ENCODE measurements at places on chromosomes 3 and 15.

- no peak for DNase-seq
Measured at GRCh38 chr15:73464602-73465001, 21.6 kb downstream of the REC114 start.

- DNase-seq: no peak
Measured at GRCh38 chr3:155747946-155748290, 3.0 kb upstream of the PLCH1 start.

- DNase-seq: no peak
Measured at GRCh38 chr3:14133188-14133800, 8.4 kb downstream of the TMEM43 start.

GRCh38 chr15:67076147-67076843 is 10.9 kb downstream of the SMAD3 start:
- DNase-seq: peak; percentile 68

- no peak for DNase-seq
Measured at GRCh38 chr15:78007964-78008886, 69.3 kb downstream of the TBC1D2B start.

DNA sequence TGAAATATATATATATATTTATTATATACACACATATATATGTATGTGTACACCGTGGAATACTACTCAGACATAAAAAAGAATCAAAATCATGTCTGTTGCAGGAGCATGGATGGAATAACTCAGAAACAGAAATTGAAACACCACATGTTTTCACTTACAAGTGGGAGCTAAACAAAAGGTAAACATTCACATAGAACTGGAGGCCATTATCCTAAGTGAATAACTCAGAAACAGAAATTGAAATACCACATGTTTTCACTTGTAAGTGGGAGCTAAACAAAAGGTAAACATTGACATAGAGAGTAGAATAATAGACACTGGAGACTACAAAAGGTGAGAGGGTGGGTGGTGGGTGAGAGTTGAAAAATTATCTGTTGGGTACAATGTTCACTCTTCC is 171.5 kb upstream of the GOLIM4 start:
- no peak for DNase-seq

- DNase-seq: no peak
Measured at GRCh38 chr15:63895194-63895593, 61.4 kb upstream of the HERC1 start.

DNA sequence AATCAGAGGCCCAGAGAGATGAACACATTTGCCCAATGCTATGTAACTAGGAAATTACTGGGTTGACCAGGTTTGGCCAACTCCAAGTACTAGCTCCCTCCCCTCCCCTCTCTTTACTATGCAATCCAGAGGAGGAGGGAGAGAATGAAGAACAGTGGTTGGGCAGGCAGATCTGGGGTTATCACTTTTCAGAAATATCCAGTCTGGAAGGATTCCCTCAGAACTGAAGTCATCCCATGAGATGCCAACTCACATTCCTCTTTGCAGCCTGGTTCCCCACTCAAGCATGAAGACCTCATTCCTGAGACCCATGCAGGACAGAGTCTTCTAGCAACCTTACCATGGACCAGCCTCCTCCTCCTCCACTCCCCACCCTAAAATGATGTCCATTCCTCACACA is 201.1 kb downstream of the TLE3 start:
- DNase-seq: no peak

DNA sequence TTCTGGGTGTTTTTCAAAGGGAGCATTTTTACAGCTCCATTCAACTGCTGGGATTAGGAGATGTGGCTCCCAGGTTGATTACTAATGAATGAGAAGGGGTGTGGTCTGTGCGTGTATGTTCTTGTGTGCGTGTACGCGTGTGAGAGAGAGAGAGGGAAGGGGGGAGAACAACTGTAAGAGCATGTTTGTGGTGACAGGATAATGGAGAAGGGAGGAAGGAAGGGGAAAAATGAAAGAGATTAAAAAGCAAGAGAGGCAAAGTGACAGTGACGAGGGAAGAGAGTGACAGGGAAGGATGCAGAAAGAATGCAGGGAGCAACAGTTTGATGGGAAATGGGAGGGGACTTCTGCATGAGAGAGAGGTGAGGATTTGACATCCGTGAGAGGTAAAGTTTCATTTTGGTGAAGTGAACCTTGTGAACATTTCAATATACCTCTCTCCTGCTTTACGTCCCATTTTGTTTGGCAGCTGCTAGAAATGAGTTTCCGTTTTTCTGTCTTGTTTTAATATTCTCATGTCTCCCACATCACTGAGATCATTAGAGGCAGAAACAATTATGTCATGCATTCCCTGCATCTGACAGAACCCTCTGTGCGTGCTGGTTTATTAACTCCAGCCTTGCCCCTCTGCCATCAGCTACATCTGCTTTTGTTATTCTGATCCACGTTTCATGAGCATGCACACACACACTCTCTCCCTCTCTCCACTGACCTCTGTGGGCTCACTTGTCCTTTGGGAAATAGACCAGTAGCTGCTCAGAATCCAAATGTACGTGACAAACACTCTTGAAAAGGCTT is 161.6 kb downstream of the GAP43 start:
- DNase-seq: no peak

DNA sequence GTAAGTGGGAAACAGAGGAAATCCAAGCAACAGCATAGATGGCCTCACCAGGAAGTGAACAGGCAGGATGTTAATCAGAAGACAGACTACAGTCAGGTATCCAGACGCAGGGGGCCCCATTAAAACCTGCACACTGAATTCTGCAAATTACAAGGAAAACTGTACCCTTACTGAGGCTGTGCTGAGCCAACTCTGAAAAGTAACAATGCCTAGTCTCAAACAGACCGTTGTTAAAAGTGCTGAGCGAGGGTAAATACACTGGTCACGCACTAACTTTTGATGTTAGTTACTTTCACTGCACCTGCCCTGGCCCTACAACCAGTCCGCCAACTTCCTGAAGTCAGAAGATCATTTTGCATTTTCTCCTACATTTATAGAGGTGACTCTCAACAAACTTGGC is 1.0 kb downstream of the TAMM41 start:
- no peak for DNase-seq

- no peak for DNase-seq
Measured at GRCh38 chr15:47363653-47364052, 353.7 kb upstream of the SEMA6D start.

DNA sequence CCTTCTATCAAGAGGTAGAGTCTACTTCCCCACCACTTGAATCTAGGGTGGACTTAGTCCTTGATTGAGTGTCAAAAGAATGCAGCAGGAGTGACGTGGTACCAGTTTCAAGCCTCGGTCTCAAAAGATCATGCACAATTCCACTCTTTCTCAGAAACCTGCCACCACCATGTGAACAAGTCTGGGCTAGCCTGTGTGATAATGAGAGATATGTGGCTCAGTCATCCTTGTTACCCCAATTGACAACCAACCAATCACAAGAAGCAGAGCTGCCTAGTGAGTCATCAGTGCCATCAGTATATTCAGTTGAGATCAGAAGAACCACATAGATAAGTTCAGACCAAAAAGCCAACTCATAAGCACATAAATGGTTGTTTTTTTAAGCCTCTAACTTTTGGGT is 374.5 kb downstream of the IL20RB start:
- no peak for DNase-seq

DNA sequence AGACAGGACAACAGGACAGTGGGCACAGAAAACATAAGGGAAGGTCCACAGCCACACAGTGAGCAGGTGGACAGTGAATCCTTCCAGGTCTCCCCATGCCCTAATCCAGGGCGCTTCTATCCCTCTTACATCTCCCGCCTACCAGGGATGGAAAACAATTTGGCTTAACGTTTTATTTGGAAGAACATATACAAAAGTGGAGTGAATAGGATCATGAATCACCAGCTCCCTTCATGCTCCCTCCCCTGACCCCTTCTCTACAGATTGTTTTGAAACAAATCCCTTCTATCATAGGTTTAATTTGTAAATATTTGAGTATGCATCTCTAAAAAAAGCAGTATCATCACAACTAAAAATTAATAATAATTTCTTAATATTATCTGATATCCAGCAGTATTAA is 52.5 kb downstream of the CLDN11 start:
- DNase-seq: no peak

- no peak for DNase-seq
Measured at GRCh38 chr15:59668556-59668955, 11.2 kb upstream of the GTF2A2 start.

- no peak for DNase-seq
Measured at GRCh38 chr3:152671446-152672319, 163.2 kb upstream of the P2RY1 start.

DNA sequence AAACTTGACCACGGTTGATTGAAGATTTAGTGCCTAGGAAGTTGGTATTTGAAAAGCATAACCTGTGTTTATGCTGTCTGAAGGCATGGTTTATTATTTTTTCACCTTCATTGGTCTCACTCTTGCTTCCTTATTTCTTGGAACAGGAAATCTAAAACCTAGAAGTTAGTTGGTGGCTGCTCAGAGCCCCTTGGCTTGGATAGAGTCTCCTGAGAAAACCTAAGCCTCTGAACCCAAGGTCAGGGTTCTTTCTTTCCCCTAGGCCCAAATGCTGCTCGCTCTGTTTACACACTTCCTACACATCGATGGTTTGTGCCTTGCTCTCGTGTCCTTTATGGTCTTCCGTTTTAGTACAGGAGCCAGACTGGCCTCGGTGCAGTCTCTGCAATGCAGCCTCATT is 82.2 kb downstream of the TRAK1 start:
- no peak for DNase-seq

GRCh38 chr3:41630708-41631107 is 331.2 kb downstream of the ULK4 start:
- no peak for DNase-seq

DNA sequence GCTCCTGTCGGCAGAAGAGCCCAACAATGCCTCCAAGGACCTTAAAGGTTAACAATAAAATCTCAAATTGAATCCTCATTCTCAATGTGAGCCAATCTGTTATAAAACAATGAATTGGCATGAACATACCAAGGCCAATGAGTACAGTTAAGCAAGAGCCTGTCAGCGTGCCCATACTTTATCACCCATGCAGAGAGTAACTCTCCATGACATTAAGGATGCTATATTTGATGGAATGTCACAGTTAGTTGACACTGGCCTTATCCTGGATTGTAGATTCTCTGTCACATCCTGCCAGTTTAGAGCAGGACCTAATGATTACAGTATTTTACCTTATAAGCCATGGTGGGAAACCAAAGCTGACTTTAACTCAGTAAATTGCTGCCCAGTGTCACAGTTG is 335.4 kb upstream of the MDFIC2 start:
- no peak for DNase-seq

DNA sequence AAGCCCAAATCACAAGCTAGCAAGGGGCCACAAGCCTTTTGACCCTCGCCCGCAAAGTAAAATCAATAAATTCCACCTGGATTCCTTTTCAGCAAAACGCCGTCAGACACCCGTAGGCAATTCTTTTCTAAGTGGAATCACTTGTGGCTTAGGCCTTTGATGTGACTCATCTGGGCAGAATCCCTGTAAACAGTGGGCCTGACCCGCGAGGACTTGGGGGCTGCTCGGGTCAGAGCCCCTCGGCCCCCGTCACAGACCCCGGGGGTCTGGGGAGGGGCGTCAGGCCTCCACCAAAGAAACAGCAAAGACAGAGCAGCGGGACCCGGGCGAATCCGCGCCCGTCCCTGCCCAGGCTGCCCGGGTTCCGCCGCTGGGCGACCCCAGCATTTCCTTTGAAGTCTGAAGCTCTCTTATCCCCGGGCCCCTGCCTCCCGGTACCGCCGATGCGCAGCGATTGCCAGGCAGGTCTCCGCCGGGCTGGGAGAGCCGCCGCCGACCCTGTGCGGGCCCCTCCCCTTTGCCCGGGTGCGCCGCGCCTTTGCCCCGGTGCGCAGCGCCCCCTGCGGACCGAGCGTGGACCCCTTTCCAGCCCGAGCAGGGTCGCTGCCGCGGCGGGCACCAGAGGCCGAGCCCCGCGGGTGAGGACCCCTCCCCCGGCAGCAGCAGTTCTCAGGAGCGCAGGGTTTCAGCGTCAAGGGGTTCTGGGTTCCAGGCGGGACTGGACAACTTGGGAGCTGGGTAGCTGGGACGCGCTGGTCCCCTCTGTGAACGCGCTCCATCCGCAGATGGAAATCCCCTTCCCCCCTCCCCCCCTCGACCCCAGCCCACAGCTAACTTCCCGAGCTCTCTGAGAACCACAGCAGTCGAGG is 178.3 kb downstream of the UACA start:
- DNase-seq: peak; percentile 69

- no peak for DNase-seq
Measured at GRCh38 chr3:126309861-126310655, 47.1 kb downstream of the KLF15 start.

GRCh38 chr3:54845011-54845410 is 82.8 kb downstream of the LRTM1 start:
- no peak for DNase-seq

DNA sequence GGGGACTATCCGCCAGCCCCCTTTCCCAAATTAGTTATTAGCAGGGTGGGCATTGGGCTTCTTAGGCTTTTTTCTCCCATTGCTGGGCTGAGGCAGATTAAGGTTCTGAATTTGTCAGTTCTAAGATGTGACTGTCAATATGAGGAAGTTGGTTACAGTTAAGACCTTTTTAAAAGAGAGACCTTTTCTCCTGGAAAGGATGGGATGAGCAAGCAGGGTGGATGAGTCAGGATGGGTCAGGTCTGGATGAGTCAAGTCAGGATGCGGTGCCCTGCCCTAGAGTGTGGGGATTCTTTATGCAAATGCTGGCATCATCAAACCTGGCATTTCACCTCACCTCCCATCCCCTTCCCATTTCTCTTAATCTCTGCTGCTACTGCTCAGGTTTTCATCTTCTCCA is 1.9 kb downstream of the AEN start:
- peak; percentile 62 for DNase-seq

GRCh38 chr15:57607570-57608000 is 15.9 kb downstream of the MYZAP start:
- no peak for DNase-seq

DNA sequence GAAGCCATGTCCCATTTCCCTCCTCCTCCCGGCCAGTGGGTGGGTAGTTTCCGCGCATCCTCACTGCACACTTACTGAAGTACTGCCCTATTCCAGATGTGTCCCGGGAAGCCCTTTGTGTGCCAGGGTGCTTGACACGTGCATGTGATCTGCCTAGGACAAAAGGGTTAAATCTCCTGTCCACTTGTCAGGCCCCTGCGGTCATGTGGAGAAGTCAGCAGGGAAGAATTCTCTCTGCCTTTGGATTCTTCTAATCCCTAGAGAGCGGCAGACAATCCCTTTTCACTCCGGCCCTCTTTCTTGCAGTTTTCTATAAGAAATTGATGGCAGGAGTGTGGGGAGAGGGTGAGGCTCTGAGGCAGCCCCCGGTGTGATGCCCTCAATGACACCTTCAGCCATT is 19.8 kb downstream of the ST8SIA2 start:
- DNase-seq: no peak

DNA sequence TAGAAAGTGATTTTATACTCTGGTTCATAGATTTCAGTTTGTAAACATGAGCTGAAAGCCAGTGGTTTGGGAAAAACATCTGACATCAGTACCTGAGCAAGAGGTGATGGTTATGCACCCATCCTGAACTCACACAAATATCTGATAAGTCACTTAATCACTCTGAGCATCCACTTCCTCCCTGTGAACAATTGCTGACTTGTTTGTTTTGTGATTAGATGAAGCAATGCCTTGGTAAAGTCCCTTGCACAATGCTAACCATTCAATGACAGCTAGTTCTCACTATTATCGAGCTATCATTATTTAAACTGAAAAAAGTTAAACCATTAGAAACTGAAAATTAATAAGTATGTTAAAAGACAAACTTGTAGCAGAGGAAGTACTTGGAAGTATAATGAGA is 303.0 kb downstream of the PLOD2 start:
- no peak for DNase-seq

Measured in activated naive CD4-positive, alpha-beta T cell treated with anti-CD3 and anti-CD28 coated beads, Interleukin-2, amount 50 U/mL, for 16 hours (primary cell).